Stimulated activated naive B cell treated with anti-CD40 and anti-IgM and Interleukin-4, amounts not matched to agents 10 μg/mL and 1 μg/mL and 100 μg/mL, for 72 hours (primary cell): ENCODE measurements at places on chromosomes 5 and 9.

DNA sequence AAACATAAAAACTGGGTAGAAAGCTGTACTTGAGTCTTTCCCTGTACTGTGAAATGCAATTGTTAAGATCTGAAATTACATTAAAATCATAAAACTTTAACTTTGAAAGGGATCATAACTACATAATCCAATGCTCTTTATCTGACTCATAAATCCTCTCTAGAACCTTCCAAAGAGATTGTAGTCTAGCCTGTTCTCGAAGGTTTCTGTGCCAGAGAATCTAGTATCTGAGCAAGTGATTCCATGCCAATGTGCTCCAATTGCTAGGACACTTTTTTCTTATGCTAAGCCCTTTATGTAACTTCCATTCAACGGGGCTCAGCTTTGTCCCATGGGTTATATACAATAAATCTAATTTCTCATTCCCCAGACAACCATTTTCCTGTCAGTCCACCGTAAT lies 21.1 kb downstream of the DDX31 start:
- DNase-seq, result no peak

GRCh38 chr5:131258733-131259132 lies 5.1 kb upstream of the CDC42SE2 start:
- DNase-seq, result no peak

DNA sequence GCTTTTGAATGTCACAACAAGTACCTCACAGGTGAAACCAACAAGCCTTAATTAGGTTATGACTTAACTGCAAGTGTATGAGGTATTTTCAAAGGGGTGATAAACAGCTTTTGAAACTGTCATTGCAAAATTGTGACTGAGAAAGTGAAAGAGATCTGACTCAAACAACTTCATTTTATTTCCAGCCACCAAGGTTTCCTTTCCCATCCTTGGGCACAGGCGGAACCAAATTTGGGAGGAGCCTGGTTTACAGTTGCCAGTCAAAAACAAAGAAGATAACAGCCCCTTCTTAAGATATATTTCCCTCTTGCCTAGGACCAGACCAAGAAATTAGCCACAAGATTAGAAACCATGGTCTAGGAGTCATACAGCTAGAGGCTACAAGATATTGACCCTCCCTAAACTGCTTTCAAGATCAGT lies 417.1 kb downstream of the CSNK1G3 start:
- DNase-seq, result no peak

DNA sequence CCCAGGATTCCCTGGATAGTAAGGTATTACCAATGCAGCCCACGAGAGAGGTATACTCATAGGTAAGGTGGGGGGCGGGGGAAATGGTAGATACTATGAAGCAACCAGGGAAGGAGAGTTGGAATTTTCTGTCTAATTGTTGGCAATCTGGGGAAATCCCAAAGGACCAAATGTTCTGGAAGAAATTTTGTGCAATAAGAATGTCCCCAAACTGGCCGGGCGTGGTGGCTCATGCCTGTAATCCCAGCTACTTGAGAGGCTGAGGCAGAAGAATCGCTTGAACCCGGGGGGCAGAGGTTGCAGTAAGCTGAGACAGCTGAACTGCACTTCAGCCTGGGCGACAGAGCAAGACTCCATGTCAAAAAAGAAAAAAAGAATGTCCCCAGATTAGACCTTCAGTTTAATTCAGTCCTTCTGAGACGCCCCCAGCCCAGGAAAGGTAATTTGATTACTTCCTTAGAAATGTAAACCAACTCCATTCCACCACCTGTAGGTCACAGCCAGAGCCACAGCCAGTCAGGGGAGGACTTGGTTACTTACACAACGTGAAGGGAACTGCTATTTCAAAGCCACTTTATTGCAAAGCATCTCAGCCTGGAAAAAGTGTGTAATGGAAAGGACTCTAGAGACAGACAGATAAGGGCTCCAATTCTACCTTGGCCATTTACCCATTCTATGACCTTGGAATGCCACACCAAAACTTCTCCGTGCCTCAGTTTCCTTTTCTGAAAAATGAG lies 50.0 kb upstream of the KLF4 start:
- DNase-seq, result no peak

DNA sequence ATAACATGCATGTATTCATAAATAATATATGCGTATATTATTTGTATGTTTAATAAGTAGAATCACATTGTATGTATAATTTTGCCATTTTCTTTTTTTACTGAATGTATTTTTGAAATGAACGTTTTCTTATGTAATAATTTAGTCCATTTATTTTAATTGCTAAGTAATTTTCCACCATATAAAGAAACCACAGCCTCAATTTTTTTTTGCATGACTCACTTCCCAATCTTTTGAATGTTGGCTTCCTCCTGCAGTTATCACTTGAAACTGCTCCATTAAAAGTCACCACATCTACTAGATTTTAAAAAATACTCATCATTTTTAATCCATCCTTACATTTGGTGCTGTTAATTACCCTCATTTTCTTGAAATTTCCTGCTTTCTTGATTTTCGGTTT lies 363.3 kb upstream of the MEF2C start:
- no peak for DNase-seq

GRCh38 chr9:77018058-77018968 lies 1.1 kb upstream of the FOXB2 start:
- no peak for DNase-seq

DNA sequence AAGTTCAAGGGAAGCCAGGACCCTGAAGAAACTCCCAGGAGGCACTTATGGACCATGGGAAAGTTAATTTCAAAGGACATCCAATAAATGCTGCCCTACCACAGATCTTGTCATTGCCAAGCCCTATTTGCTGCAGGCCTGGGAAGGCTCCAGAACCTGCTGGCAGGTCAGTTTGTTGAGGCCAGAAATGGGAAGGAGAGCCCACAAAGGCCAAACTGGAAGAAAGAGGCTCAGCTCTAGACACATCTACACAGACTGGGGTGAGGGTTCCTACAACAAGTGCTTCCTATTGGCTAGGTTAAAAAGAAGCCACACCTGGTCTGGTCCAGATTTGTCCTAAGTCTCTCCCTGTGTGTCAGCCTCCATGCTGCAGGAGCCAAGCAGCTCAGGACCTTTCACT lies 94.4 kb downstream of the SIL1 start:
- no peak for DNase-seq

GRCh38 chr9:89731262-89732182 lies 126.7 kb downstream of the GADD45G start:
- no peak for DNase-seq

DNA sequence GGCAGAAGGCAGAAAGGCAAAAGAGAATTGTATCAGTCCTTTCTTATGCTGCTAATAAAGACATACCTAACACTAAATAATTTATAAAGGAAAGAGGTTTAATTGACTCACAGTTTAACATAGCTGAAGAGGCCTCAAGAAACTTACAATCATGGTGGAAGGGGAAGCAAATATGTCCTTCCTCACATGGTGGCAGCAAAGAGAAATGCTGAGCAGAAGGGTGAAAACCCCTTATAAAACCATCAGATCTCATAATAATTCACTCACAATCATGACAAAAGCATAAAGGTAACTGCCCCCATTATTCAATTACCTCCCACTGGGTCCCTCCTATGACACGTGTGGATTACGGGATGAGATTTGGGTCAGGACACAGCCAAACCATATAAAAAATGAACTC lies 312.5 kb upstream of the PTGER4 start:
- DNase-seq, result no peak

DNA sequence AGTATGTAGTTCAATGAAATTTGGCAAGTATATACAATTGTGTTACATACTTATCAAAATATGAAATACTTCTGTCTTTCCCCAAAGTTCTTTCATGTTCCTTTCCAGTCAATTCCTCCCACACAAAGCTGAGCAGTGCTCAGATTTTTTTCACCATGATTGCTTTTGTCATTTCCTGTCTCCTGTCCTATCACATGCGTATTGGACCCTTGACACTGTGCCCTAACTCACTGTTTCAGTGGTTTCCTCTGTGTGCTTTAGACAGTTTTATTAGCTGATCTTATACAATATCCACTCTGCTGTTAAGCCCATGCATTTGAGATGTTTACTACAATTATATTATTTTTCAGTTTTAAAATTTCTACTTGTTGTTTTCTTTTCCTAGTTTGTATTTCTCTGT lies 463.6 kb upstream of the MEF2C start:
- DNase-seq, result no peak

- DNase-seq, result no peak
These were observed 21.1 kb downstream of the SRFBP1 start for GRCh38 chr5:121982893-121983285.

DNA sequence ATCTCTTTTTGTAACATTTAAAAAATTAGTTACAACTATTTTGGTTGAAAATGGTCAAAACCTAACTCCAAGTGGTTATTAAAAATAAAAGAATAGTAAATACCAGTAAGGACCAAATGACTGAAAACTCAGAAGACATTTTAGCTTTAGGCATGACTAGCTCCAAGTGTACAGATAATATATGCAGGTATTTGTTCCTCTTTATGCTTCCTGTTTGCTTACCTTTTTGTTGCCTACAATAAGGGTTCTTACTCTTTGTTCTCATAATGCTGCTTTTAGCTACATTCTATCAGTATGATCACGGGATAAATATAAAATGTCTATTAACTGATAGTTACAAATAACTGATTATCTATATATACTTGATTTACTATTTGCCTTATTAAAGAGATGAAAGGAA lies 259.6 kb downstream of the CDH12 start:
- no peak for DNase-seq

- peak; percentile 75 for DNase-seq
These were observed at the start of gene ARSB for GRCh38 chr5:78985116-78985724. Gene ARSB (minus strand): TSS chr5:78985310. CDS start chr5:78985248, 62 bp downstream.

DNA sequence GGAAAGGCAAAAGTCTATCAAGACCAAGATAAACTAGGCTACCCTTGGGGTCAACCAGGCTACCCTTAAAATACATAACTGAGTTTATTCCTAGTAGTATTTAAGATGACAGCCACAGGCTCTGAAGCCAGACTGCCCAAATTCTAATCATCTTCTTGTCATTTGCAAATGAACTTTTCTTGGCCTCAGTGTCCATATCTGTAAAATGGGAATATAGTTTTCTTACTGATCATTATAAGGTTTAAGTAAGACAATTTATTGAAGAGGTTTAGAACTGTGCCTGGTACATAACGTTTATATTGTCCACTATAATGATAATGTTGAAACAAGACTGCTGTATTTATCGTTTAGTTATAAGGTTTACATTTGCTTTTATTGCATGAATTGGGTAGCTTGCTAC lies 112.5 kb downstream of the SLC12A2 start:
- DNase-seq, result no peak

DNA sequence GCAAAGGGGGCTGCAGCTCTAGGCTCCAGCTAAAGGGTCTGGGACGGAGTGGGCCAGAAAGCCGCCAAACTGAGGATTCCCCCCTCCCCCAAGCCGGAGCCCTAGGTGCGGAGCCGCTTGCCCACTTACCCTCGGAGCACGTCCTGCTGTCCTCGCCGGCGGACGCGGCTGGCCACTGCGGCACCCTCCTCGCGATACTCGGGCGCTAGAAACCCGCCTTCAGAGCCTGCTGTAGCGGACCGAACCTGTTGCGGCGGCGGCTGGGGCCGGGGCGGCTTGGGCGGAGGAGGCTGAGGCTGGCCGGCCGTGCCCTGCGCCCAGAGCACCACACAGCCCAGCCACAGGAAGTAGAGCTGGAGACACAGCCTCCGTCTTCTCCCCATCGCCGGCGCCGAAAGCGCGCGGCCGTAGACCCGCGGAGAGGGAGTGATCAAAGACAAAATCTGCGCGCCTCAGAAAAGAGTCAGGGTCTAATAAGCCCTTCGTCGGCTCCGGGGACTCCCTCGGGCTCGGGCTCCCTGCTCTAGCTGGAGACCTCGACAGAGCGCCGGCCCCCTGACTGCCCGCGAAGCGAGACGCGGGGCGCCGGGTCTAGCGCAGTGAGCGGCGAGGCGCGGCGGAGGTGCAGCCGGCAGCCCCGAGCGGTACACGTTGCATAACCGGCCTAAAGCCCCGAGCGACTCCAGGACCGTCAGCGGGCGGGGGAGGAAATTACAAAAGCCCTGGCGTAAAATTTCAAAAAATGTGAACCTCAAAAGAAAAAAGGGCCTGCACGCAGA lies 635 bp downstream of the FBN2 start:
- no peak for DNase-seq

DNA sequence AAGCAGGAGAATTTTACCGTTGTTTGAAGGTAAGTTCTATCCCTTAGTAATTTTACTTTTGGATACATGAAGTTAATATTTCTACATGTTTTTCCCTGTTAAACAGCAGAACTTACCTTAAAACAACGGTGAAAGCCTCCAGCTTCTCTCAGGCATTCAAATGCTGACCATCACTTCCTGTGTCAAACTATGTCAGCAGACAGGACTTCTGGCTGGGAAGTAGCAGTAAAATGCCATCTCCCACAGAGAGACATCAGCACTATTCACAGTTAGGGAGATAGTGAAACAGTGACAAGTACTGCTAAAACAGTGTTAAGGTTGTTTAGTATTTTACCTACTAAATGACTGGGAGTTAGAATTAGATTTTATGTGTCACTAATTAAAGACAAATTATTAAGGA lies 34.2 kb upstream of the GOLGA1 start:
- no peak for DNase-seq

DNA sequence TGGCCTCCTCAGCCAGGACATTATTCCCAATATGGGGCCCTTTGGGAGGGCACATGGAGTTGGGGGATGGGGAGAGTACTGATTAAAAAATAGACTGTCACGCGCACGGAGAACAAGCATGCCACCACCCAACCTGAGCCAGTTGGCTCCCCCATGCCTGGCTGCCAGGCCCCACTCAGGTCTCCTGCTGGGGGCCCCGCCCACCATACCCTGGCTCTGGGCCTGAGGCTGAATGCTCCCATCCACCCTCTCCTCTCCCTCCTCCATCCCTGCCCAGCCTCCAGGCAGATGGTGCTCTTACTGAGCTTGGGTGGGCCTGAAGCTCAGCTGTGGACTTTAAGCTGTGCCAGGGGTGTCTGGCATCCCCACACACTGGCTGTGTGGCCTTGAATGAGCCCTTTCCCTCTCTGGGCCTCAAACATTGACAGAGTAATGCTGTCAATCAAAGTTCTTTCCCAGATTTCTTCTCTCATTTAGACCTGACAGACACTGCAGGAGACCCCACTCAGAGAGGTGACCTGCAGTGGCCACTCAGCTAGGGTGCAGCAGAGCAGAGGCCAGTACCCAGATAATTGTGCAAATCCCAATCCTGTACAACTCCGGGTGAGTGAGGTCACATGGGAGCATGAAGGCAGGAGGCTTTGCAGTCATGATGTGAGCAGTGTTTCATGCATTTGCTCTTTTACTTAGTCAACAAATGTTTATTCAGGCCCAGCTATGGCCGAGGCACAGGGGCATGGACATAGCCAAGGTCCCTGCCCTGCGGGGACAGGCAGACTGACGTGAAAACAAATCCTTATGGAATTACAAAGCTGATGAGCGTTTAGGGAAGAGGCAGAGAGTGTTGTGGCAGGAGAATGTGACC lies 9.8 kb upstream of the SYNPO start:
- DNase-seq, result no peak

- no peak for DNase-seq
These were observed 67.4 kb downstream of the NSUN2 start for GRCh38 chr5:6565492-6565891.
